Smooth muscle cell of trachea (primary cell): ENCODE measurements at places on chromosomes 6 and 20. TPM values are rescaled to one million over a fixed set of nuclear protein-coding genes. Genes with fewer than 3 reads are reported as not detected.

OXT gene
- total RNA-seq, result not detected in 2 replicates

NOX3 gene
- not detected in 2 replicates for total RNA-seq

TTBK1 gene
- total RNA-seq, result under 0.01 TPM in 1 of 2 replicates, not detected in the other

SPTLC3 gene
- total RNA-seq, result 5.8 and 9.6 TPM in 2 replicates

BPIFB1 gene
- total RNA-seq, result not detected in 2 replicates

CTSA gene
- total RNA-seq, result 114 and 252 TPM in 2 replicates

LKAAEAR1 gene
- total RNA-seq, result not detected in 2 replicates
